Stimulated activated CD8-positive, alpha-beta memory T cell treated with anti-CD3 and anti-CD28 coated beads, Interleukin-2, amount 100 ng/mL, for 1 hour (primary cell): ENCODE measurements at places on chromosomes 12 and 14.

DNA sequence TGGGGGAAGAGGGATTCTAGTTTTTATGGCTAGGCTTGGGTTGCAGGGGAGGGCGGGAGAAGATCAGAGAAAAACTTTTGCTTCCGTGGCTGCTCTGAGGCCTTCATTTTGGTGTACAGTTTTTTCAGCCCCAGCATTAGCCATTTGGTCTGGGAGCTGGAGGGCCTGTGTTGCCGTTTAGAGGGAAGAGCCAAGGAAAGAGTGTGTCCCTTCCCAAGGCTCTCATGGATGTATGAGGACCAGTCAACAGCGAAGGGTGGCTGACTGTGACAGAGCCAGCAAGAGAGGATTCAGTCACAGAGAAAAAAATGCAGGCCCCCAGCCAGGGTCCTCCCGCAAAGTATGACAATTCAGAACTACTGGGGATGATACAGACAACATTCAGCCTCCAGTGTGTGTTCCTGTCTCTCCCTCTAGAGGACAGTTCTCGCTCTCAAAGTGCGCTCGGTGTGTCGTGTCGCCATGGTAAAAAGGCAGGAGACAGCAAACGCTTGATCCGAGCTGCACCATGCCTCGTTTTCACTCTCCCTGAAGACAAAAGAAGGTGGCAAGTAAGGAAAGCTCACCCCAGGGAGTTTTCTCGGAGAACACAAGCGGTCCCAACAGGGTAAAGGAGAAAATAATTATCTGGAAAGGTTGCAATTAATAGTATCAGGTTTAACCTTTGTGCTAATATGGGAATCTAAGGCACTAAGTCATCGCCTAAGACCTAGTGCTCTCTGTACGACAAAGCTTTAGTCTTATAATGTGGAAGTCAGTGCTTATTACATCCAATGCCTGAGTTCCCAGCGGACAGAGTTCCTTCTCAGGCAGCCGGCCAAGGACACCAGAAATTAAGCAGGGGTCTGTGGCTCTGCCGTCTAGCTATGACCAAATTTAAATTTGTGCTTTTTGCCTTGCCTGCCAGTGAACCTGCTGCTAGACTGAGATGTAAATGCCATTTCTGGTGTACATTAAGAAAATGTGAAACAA is 157.3 kb upstream of the PLXNC1 start:
- no peak for DNase-seq

GRCh38 chr12:96136161-96136560 is 58.0 kb upstream of the ELK3 start:
- no peak for DNase-seq

DNA sequence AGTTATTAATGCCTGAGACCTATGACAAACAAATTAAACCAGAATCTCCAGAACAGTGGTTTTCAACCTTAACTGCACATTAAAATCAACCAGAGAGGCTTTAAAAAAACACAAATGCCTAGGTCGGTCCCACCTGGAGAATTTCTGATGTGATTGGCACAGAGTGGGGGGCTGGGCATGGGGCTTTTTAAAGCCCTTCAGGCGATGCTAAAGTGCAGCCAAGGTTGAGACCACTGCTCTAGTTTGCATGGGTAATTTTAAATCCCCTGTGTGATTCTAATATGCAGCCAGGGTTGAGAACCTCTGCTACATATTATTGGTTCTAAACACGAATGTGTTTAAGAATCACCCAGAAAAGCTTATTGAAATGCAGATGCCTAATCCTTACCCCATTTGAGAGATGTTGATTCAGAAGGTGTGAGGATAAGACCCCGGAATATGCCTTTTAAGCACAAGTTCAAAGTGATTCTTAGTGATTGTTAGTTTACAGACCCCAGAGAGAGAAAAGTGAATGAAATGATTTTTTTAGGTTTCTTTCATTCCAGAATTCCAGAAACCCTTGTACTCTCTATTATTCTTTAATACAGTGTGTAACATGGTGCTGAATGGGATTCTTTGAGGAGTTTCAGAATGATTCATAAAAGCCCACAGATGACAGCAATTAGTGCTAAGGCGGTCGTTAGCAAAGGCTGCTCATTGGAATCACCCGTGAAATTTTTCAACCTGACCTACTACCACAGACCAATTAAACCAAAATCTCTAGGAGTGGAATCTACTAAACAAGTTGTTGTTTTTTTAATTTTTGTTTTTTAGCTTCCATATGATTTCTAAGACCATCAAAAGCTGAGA is 44.9 kb downstream of the LIN7A start:
- no peak for DNase-seq

GRCh38 chr14:34067587-34067986 is 116.7 kb upstream of the EGLN3 start:
- no peak for DNase-seq

- no peak for DNase-seq
These were observed 262.5 kb downstream of the GXYLT1 start for GRCh38 chr12:41881891-41882805.

GRCh38 chr14:29926228-29926627 is 1.4 kb downstream of the PRKD1 start:
- no peak for DNase-seq

- no peak for DNase-seq
These were observed 45.1 kb downstream of the FBRSL1 start for GRCh38 chr12:132535019-132535418.
